ENCODE measurements at places on chromosomes 7 and 10. TPM values are rescaled to one million over a fixed set of nuclear protein-coding genes. Genes with fewer than 3 reads are reported as not detected.

MRC1 gene
- polyA plus RNA-seq: not detected

- no peak for DNase-seq
Observed at GRCh38 chr10:30583778-30584415, 45.7 kb downstream of the LYZL2 start.

SLC26A3 gene
- polyA plus RNA-seq: not detected

DNA sequence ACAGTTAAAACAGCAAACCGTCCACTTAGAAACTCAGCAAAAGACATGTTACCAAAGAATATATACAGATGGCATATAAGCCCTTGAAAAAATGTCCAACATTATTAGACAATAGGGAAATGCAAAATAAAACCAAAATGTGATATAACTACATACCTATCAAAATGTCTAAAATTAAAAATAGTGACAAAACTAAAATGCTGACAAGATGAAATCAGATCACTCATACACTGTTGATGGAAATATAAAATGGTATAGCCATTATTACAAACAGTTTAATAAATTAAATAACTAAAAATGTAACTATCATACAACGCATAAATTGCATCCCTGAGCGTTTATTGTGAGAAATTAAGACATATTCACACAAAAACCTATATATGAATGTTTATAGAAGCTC lies 939.7 kb upstream of the ZWINT start:
- no peak for DNase-seq

GRCh38 chr7:128940494-128941322 lies 3.0 kb downstream of the IRF5 start:
- DNase-seq: peak; percentile 89

All from naive B cell (primary cell).